ENCODE measurements at places on chromosomes 2 and 18.

DNA sequence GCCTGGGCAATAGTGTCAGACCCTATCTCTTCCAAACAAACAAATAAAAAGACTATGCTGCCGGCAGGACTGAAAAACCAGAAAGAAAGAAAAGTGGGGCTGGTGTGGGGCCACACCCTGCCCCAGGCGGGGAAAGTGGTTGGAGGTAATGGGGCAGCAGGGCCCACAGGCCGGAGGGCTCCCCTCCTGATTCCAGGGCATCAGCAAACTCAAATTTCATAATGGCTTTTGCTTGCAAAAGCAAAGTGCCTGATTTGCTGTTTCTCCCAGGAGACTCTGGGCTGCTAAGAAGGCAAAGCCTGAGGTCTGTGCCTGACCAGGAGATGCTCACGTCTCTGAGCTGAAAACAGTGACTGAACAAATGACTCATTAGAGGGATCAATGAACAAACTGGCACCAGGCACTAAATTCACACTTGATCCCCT lies 121.9 kb downstream of the HDAC4 start:
- H3K4me1 ChIP-seq: peaks cover 52% of the 10 kb centered on the region
- H3K36me3 ChIP-seq: peaks cover 12% of the 10 kb centered on the region
- H3K4me3 ChIP-seq: no peak overlapping the region
- H3K27me3 ChIP-seq: peaks cover 7% of the 10 kb centered on the region

DNA sequence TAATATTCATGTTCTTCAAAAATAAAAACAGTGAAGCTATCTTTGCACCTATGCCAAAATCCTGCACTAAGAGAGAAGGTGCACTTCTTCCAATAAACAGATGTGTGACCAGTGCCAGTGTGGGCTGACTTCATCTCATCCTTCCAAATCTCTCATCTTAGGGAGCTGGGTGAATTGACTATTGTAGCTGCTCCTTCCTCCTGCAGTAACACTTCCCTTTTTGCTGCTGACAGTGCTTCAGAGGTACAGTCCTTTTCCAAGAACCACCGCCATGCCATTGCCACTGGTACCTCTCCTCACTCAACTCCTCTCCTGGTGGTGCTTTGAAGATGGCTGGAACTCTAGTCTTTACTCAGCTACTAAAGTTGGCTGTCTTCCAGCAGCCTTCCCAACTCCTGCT lies 42.1 kb upstream of the ARHGAP25 start:
- no peak for DNase-seq
- H3K36me3 ChIP-seq: no peaks in the 10 kb centered on the region
- peaks cover 27% of the 10 kb centered on the region for H3K4me1 ChIP-seq

GRCh38 chr2:228581731-228582130 lies 400.2 kb upstream of the SPHKAP start:
- H3K27me3 ChIP-seq: no peaks in the 10 kb centered on the region
- H3K36me3 ChIP-seq: no peaks in the 10 kb centered on the region
- H3K4me1 ChIP-seq: no peaks in the 10 kb centered on the region
- no peak overlapping the region for H3K27ac ChIP-seq
- DNase-seq: no peak

- no peak overlapping the region for H3K4me3 ChIP-seq
- H3K27ac ChIP-seq: no peak overlapping the region
- DNase-seq: no peak
- H3K36me3 ChIP-seq: no peaks in the 10 kb centered on the region
These were observed 274.3 kb downstream of the THSD7B start for GRCh38 chr2:137039482-137040152.

GRCh38 chr2:102748107-102748506 lies 13.7 kb upstream of the TMEM182 start:
- no peak overlapping the region for H3K4me3 ChIP-seq
- no peaks in the 10 kb centered on the region for H3K27me3 ChIP-seq
- no peaks in the 10 kb centered on the region for H3K4me1 ChIP-seq
- DNase-seq: no peak

All from activated T-cell treated with anti-CD3 and anti-CD28 coated beads, Interleukin-2, amount 50 U/mL, for 24 hours (primary cell).